ENCODE measurements at places on chromosomes 7 and 10. TPM values are rescaled to one million over a fixed set of nuclear protein-coding genes. Genes with fewer than 3 reads are reported as not detected.

The AHR gene
- total RNA-seq, result 108 TPM

The NAT16 gene
- total RNA-seq, result not detected

The TEX36 gene
- not detected for total RNA-seq

The FGFR2 gene
- not detected for total RNA-seq

The TYW1B gene
- total RNA-seq, result 5.4 TPM

- peak; percentile 79 for DNase-seq
These were observed 264.0 kb downstream of the ARL4A start for GRCh38 chr7:12951397-12951801.

The VKORC1L1 gene
- total RNA-seq, result 14.8 TPM

The PTF1A gene
- not detected for total RNA-seq

- no peak for DNase-seq
These were observed 956.2 kb downstream of the SORCS3 start for GRCh38 chr10:105597312-105597711.

The ATP6V0A4 gene
- under 0.01 TPM for total RNA-seq

DNA sequence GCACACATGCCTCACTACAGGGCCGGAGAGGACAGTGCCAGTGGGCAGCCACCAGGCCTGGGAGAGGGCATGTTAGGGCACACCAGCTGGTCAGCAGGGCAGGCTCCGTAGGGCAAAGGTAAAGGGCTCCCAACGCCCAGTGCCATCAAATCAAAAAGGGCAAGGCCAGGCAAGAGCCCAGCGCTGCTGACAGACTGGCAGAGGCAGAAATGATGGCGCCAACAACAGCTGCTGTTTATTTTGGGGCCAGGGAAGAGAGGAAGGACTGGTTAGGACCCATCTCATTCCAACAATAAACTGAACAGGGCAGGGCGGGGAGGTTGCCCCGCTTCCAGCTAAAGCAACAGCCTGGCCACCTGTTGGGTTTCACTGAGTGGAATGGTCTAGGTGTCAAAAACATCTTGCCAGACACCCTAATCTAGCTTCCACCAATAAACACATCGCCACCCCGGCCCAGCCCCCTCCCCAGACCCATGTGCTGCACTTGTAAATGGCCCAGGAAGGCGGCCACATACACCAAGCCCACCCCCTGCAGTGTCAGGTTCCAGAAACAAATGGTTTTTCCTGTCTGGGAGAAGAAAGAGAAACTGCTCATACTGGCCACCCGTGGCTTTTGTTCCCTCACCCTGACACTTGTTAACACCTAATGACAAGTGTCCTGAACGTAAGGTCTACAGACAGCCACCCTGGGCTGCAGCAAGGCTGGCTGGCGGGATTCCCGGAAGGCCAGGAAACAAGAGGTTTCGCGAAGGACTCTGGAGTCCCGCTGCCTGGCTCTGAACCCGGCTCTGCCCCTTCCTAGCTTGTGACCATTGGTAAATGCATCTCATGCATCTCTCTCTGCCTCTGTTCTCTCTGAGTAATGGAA, 15.3 kb downstream of the SH3PXD2A start:
- DNase-seq, result peak; percentile 35

DNA sequence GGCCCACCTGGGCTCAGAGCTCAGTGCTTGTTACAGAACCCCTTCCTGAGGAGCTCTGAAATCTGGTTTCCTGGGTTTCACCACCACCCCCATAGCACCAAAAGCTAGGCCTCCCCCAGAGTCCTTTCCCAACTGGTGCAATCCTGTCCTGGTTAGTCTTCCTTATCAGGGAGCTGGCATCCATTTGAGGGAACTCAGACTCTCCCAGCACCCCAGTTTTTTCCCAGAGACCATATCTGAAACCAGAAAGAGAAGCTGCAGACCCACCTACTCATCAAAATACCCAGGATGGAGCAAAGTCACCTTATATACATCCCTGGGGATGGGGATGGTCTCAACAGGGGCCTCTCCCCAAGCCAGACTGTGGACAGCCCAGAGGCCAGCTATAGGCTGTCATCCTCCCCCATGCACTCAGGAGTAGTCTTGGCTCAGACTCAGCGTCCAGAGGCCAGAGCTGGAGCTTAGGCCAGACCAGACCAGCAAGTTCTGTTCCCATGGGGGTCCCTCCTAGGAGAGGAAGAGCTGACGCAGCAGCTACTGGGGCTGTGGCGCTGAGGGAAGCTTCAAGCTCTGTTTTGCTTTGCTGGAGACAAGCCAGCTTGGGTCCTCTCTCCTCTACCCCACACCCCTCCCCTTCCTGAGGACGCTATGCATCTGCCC, 3.0 kb downstream of the TBATA start:
- no peak for DNase-seq

DNA sequence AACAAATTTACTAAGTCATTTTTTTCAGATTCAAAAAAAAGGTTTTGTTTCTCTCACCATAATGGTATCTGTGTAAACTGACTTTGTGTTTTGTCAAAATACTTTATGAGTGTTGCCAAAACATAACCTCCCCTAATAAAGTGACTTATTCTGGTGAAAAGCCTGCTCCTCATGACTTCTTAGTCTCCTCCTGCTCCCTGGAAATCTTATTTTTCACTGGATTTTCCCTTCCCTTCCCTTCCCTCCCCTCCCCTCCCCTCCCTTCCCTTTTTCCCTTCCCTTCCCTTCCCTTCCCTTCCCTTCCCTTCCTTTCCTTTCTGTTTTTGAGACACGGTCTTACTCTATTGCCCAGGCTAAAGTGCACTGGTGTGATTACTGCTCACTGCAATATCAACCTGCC, 650.1 kb upstream of the GHITM start:
- DNase-seq, result no peak

The ST8SIA6 gene
- 0.87 TPM for total RNA-seq

DNA sequence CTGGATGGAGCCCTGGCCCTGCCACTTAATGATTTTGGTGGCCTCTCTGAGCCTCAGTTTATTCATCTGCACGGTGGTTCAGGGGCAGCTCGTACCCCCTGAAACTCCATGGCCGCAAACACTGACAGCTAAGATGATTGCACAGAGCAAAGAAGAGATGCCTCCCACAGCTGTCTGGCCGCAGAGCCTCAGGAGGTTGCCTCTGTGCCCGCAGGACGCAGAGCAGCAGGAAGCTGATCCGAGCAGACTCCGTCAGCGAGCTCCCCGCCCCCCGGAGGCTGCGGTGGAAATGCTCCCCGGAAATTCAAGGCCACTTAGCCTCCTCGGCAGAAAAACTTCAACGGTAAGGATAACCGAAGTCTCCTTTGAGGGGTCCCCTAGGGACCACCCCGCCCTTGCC, 30.2 kb upstream of the C10orf53 start:
- no peak for DNase-seq

The CCL24 gene
- total RNA-seq, result not detected

- DNase-seq, result peak; percentile 81
These were observed 1.8 kb downstream of the GRK5 start for GRCh38 chr10:119209035-119209735.

DNA sequence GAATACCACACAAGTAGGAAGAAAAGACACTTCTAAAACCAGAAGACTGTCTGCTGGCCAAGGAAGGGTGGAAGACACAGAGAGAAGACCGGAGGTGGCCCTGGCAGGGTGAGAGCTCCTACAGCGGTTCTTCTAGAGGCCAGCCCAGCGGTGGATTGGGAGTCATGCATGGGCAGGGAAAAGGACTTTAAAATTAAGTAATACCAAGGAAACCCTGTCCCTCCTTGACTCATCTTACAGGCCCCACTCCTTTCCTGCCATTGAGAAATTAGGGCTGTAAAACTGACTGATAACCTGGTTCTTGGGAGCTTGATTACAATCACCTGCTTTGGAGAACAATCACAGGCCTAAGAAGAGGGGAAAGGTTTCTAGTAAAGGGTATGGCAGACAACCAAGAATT, 16.1 kb downstream of the CALML3 start:
- DNase-seq, result no peak

DNA sequence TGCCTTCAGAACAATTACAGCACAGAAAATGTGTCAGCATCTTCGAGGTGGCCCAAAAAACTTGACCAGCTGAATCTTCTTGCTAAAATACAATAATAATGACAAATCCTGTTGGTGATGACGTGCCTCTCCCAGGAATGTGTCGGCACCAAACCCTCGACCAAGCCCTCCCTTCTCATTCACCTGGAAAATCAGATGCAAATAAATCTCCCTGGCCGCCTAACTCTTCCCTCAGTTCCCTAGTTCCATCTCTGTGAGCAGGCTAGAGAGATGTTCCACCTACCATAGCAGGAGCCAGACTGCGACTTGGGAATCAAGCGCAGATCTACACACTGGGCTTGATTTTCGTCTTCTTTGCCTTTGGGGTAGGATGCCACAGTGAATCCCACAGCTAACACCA, 4.1 kb downstream of the PRSS1 start:
- no peak for DNase-seq

- DNase-seq, result no peak
These were observed 1159.0 kb downstream of the TYW1 start for GRCh38 chr7:68155676-68156075.

GRCh38 chr10:69434169-69434568, 17.1 kb upstream of the TSPAN15 start:
- no peak for DNase-seq

DNA sequence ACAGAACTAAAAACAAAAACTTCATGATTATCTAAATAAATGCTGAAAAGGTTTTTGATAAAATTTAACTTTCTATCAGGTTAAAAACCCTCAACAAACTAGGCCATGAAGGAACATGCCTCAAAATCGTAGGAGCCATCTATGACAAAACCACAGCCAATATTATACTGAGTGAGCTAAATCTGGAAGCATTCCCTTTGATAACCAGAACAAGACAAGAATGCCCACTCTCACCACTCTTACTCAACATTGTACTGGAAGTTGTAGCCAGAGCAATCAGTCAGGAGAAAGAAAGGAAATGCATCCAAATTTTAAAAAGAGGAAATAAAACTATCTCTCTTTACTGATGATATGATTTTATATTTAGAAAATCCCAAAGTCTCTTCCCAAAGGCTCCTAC, 228.7 kb downstream of the CHRM2 start:
- no peak for DNase-seq

GRCh38 chr7:2041496-2042367, 191.0 kb downstream of the MAD1L1 start:
- no peak for DNase-seq

GRCh38 chr7:149633976-149634945, 136.7 kb upstream of the ZNF746 start:
- no peak for DNase-seq

GRCh38 chr10:31927884-31928548, 615 bp downstream of the ARHGAP12 start:
- peak; percentile 64 for DNase-seq

The GLI3 gene
- total RNA-seq, result under 0.01 TPM

The HOXA10 gene
- total RNA-seq, result under 0.01 TPM

GRCh38 chr7:50226669-50227068, 77.8 kb upstream of the IKZF1 start:
- DNase-seq, result no peak

- no peak for DNase-seq
These were observed 4.5 kb downstream of the TNS3 start for GRCh38 chr7:47577321-47577919.

The IDI1 gene
- 56.2 TPM for total RNA-seq

DNA sequence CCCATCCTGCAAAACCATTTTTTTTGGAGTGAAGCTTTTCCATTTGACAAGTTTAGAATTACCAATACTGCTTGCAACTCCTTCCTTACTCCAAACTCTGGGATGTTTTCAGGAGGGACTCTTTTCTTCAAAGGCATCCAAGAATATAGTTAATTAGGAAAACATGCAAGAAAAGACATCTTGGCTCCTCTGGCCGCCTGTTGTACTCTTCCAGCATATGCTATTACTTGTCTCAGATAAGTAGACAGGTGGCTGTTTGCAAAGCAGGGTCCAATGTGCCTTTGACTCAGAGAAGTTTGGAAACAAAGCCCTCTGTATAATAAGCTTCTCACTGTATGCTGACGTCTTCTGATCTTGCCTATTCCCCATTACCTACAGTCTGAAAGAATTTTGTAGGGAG, 746.5 kb downstream of the AUTS2 start:
- DNase-seq, result no peak

The ACSM6 gene
- total RNA-seq, result not detected

- no peak for DNase-seq
These were observed 55.0 kb upstream of the LBX1 start for GRCh38 chr10:101284101-101284743.

Measured in lung microvascular endothelial cell (primary cell).